ENCODE measurements at places on chromosomes 13 and 19.

DNA sequence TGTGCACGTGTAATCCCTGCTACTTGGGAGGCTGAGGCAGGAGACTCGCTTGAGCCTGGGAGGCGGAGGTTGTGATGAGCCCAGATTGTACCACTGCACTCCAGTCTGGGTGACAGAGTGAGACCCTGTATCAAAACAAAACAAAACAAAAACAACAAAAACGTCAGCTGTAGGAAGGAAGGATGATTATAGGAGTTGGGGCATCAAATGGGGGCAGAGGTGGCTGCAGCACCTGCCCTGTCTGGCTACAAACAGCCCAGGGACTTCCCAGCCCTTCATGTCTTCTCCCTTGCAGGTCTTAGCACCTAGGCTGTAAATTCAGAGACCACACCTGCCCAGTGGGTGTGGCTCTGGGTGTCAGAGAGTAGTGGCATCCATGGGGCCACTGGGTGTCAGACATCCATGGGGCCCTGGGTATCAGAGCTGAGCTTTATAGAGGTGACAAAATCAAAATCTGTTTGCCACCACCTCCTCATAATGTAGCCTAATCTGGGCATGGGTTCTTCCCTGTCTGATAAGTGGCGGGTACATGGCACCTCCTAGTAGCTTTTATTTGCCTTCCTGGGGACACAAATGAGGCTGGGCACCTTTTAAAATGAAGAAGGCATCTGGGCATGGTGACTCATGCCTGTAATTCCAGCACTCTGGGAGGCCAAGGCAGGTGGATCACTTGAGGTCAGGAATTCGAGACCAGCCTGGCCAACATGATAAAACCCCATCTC, 4.7 kb upstream of the B3GNT3 start:
- DNase-seq, result no peak

DNA sequence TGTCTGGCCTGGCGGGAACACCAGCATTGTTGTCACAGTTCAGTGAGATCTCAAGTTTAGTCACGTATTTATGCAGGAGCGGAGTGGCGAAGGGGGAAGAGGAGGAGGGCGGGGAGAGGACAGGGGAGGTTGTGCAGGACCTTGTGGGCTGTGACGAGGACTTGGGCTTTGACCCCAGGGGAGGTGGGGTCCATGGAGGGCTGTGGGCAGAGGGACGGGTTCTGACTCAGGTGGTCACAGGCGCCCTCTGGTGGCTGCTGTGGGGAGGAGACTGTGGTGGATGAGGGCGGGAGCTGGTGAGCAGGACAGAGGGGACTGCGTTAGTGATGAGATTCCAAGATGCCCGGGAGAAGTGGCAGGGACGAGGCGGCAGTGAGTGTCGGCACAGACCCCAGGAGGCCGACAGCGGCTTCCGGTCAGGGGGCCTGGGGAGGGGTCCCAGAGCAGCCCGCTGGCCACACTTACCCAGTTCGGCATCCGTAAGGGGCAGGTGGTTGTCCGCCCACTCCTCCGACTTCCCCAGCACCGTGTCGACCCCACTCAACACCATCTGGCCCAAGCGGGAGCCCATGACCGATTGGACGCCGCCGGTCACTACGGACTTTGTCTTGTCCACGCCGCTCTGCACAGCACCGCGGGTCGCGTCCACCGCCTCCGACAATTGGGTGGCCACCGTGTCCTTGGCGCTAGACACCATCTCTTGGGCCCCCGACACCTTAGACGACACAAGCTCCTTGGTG, 15.7 kb downstream of the PLIN3 start:
- DNase-seq, result peak; percentile 51

GRCh38 chr19:50206191-50206590, 2.8 kb downstream of the MYH14 start:
- no peak for DNase-seq

GRCh38 chr19:48461982-48462655, 6.7 kb downstream of the KCNJ14 start:
- no peak for DNase-seq

DNA sequence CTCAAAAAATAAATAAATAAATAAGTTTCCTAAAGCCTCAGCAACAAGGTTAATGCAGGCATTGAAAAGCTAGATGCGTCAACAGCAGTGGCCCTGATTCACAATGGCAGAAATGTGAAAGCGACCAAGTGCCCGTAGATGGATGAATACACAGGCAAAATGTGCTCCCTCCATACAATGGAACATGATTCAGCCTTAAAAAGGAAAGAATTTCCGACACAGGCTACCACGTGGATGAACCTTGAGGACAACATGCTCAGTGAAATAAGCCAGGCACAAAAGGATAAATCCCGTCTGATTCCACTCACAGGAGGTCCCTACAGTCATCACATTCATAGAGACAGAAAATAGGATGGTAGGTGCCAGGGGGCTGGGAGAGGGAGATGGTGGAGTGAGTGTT, 31.7 kb downstream of the INSR start:
- no peak for DNase-seq

GRCh38 chr13:30437177-30437576, 14.9 kb downstream of the UBE2L5 start:
- DNase-seq, result no peak

DNA sequence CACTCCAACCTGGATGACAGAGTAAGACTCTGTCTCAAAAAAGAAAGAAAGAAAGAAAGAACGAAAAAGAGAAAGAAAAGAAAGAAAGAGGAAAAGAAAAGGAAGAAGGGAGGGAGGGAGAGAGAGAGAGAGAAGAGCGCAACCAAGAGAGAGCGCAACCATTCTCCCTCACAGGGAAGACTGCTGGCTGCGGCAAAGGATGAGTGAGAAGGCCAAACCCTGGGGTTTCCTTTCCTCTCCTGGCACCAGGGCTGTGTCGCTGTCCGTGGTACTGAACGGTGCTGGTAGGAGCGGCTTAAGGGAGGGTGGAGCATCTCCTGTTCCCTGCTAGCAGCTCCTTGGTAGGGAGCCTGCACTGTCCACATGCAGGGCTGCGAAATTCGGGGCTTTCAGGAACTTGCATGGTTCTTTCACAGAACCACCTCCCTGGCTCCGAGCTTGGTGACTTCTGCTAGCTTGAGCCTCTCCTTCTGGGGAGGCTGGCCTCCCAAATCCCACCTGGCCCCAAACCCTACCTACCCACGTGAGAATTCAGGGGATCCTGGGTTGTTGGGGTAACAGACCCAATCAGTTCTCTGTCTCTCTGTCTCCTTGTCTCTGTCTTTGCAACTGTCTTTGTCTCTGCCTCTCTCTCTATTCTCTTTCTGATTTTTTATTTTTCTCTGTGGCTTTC, 51.1 kb upstream of the ZNRF4 start:
- DNase-seq, result no peak

GRCh38 chr13:40094056-40094455, 438.6 kb downstream of the COG6 start:
- no peak for DNase-seq

DNA sequence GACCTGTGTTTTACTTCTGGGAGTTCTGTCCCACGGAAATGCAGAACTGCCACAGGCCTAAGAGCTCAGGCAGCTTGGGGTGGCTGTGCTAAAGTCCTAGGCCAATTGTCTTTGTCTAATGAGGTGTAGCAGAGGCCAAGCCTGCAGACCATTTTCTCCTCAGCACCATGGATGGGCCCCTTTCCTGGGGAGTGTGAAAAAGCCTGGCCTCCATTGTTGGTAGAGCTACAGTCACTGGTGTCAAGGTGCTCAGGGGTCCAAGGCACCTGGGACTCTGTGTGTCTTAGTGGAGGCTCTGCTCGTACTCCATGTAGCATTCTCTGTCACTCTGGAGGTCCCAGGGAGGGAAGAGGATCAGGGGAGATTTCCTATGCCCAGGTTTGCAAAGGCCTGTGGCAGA, 329.6 kb downstream of the SLITRK5 start:
- no peak for DNase-seq

DNA sequence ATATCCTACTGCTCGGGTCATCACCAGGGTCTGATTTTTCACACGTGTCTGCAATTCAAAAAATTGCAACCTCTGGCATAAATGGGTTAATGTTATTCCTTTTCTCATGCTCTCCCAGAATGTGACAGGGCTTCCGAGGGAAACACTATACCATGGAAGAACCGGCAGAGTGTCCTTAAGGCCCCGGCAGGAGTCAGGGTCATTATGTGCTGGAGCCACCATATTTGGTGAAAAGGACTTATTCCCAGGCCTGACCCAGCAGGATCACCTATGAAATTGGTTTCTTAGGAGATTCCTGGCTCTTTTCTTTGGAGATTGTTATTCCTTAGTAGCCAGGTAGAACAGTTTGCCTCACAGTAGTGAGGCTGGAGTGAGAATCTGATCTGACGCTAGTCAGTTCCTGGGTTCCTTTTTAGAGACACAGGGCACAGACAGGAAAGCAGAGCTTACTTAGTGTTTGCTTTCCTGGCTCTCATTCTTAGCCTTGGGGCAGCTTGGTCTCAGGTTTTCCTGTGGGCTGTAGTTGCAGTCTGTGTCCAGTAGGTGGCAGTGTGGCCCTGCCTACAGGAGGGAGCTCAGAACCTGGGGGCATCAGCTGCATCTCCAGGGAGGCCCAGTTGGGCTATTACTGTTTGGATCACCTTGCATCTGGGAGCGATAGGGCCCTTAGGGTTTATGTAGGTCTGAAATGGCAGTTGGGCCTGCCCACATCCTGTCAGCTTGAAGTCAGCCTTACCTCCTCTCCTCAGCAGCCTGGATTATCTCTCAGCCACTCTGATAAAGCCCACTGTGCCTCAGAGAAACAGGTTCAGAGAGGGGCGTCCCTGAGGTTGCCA, 12.4 kb downstream of the SNRNP70 start:
- DNase-seq, result peak; percentile 63

DNA sequence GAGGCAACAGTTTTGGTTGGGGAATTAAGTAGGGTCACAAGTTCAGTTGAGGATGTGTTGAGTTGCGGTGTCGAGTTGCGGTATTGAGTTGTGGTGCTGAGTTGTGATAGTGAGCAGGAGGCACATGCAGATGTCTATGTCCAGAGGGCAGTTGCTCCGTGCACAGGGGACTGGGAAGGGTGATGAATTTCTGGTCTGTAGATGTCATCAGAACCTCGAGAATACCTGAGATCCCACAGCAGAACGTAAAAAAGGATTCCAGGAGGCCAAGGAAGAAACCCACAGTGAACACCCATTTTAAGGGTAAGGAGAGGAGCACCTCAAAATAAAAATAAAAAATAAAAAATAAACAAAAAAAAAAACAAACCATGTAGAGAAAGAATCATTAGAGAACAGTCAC, 354.4 kb upstream of the ARGLU1 start:
- DNase-seq, result no peak

- DNase-seq, result no peak
Observed at GRCh38 chr19:10379880-10380312, 476 bp downstream of the TYK2 start.

- DNase-seq, result no peak
Observed at GRCh38 chr19:48085904-48086864, 24.4 kb downstream of the PLA2G4C start.

- DNase-seq, result no peak
Observed at GRCh38 chr13:69721631-69722030, 386.0 kb upstream of the ATXN8OS start.

- DNase-seq, result no peak
Observed at GRCh38 chr13:91017669-91018053, 329.8 kb upstream of the MIR17HG start.

DNA sequence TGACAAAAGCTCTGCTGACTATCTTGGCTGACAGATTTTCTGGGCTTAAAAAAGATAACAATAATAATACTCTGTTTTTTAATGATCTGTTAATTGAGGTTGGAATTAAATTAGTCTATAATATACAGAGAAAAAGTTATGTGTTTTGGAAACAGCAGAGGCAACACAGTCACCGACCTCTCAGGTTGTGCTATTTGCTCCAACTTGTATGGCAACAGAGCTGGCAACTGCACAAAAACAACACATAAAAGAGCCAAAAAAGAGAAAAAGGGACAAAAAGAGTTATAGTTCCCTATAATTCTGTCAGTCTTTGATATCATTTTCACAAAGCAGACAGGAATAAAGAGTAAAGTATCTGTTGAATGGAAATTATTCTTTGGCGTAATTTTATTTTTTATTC, 102.3 kb upstream of the POSTN start:
- DNase-seq, result no peak

GRCh38 chr13:112970552-112971287, 1.7 kb downstream of the MCF2L start:
- DNase-seq, result peak; percentile 20

DNA sequence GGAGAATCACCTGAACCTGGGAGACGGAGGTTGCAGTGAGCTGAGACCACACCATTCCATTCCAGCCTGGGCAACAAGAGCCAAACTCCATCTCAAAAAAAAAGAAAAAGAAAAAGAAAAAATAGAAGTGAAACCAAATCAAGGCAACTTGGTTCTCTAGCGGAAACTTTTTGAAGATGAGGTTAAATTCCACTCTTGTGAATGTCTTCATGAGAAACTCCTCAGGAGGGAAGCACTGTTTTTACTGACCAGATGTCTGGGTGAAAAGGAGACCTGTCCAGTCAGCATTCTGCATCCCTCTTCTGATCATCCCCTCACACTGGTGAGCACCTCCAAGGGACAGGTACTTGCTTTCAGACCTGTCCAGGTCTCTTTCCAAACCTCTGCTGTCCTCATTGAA, 15.8 kb downstream of the BRD4 start:
- no peak for DNase-seq

DNA sequence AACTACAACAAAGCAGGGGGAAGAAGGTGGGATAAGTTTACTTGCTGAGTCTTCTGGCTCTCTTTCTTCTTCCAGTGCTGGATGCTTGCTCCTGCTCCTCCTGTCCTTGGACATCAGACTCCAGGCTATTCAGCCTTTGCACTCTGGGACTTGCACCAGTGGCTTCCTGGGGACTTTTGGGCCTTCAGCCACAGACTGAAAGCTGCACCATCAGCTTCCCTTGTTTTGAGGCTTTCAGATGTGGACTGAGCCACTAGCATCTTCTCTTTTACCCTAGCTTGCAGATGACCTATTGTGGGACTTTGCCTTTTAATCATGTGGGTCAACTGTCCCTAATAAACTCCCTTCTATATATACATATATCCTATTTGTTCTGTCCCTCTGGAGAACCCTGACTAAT, 173.0 kb upstream of the UFM1 start:
- DNase-seq, result no peak

DNA sequence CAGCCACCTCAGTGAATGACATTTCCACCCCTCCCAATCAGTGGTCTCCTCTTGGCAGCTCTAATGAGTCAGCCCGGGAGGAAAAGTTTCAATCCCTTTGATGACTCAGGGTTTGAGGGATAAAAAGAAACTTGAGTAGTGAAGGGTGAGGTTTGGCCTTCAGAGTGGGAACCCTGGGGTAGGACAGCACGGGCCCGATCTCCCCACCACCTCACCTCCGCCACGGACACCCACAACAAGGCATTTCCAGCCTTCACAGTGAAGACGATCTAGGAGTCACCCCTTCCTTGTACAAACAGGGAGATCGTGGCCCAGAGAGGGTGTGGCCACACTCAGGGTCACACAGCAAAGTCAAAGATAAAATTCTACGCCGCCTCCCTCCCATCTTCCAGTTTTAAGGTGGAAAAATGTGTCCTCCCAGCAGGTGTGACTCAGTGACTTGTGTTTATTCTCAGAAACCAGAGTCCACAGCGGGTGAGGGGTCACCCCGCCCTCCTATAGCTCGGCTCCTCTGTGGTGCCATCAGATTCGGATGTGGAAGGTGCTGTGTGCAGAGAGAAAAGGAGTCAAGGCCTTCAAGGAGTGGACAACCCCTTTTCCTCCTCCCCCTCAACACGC, 12.3 kb downstream of the CIB3 start:
- no peak for DNase-seq

- DNase-seq, result no peak
Observed at GRCh38 chr19:41409288-41409687, 11.7 kb downstream of the BCKDHA start.

- DNase-seq, result peak; percentile 80
Observed at GRCh38 chr19:48372904-48373303, 8.7 kb downstream of the SYNGR4 start.

GRCh38 chr13:59681636-59682311, 482.0 kb downstream of the DIAPH3 start:
- no peak for DNase-seq

Measured in NCI-H1105 treated with DMSO at 0.1 percent for 48 hours (cell line).